ENCODE measurements at places on chromosomes 2 and 18. TPM values are rescaled to one million over a fixed set of nuclear protein-coding genes. Genes with fewer than 3 reads are reported as not detected.

DNA sequence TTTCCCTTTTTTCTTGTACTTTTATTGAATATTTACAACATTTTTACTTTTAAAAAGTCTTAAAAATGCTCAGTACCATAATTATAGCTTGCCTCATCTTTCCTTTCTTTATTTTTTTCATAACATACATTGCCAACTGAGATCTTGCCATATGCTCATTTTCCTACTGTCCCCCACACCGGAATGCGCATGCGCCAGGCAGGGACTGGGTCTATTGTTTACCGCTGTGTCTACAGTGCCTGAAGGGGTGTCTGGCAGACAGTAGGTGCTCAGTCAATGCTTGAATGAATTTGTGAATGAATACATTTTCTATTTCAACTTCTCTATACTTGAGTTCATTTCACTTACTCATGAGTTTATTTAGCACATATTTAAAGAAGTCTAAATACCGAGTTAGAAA, 158.0 kb downstream of the CYP26B1 start:
- no peak for DNase-seq

DNA sequence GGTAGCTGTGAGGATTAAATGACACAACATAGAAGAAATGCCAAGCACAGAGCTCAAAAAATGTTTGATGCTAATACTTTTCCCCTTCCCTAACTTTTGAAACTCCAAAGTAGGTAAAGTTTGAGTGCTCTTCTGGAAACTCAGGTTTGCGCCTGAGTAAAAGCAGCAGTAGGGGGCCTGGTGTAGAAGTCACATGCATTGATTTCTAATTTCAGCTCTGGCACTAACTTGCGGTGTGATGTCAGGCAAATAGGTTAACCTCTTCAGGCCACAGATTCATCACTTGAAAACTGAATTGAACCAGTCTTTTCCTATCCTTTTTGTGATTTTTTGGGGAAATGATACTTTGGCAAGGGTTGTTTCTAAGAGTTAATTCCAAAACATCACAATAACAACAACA, 27.2 kb downstream of the LHCGR start:
- DNase-seq = no peak

DNA sequence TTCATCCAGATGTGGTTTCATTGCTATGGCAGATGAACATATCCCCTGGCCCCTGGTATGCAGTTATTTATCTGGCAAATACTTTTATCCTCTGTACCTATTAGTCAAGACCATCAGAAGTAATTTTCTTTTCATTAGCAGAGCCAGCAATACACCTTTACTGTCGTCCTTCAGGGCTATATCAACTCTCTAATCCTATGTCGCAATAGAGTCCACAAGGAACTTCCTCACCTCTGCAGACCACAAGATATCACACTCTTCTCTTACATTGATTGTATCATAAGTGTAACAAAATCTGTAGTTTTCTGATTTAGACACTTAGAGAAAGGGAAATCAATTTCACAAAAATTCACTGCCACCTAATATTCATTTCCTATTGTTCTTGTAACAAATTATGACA, 252.9 kb upstream of the DCC start:
- DNase-seq = no peak

BCL2 gene
- total RNA-seq = 9.0 TPM

DNA sequence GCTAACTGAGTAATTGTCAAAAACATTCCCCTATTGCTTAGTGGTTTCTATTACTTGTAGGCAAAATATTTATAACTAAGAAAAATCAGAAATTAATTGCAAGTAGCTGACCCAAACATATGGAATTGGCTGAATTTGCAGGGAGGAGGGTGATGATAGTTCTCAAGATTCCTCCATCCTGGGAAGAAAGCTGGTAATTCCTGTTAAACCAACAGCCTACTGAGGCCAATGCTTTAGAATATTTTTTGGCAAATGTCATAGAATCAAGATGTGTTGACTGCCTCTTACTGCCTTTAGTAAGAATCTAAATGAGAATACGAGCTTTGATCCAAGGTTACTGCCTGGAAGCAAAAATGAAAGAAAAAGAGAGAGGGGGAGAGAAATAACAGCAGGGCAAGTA, 120.0 kb downstream of the COL6A3 start:
- DNase-seq = no peak

GRCh38 chr2:229591611-229592010, 122.7 kb downstream of the DNER start:
- no peak for DNase-seq
